ENCODE measurements at places on chromosomes 16 and 17.
A peak's percentile ranks its signal among the peaks of the same experiment; 100 is the strongest.

- DNase-seq: no peak
Measured at GRCh38 chr16:75957870-75958269, 231.6 kb upstream of the CPHXL start.

GRCh38 chr17:7355053-7355452 lies at the start of gene TMEM95:
TMEM95 (plus strand) TSS chr17:7355156; CDS start chr17:7355205, 49 bp downstream.
- no peak for DNase-seq

GRCh38 chr17:80116276-80116920 lies 15.0 kb downstream of the GAA start:
- no peak for DNase-seq

GRCh38 chr17:8223356-8224126 lies 13.2 kb upstream of the AURKB start:
- peak; percentile 15 for DNase-seq

DNA sequence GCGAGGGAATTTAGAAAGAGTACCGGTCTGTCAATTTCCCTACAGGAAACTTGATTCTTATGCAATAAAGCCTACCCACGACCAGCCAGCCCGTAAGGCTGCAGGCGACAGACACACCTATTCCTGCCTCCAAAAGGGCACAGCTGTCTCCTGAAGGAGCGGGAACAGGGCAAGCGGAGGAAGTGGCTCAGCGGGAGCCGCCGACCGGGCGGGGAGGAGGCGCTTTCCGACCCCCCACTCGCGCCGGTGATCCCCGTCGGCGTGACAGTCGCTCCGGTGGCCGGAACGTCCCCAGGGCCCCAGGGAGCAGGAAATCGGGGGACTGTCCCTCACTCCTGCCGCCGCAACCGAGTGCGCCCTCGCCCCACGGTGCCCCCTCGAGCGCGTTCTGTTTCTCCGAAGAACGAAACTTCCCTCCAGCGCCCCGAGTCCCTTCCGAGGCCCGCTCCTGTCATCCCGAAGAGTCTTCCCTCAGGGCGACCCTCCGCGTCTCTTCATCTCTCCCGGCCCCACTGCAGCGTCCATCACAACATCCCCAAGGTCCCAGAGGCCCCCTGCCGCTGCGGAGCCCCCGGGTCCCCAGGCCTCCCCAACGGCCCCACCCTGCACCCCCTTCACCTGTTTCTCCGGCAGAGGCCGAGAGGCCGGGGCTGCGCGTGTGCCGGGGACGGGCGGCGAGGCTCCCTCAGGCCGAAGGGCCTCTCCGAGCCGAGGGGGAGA lies 421 bp downstream of the STAT3 start:
- DNase-seq: no peak

DNA sequence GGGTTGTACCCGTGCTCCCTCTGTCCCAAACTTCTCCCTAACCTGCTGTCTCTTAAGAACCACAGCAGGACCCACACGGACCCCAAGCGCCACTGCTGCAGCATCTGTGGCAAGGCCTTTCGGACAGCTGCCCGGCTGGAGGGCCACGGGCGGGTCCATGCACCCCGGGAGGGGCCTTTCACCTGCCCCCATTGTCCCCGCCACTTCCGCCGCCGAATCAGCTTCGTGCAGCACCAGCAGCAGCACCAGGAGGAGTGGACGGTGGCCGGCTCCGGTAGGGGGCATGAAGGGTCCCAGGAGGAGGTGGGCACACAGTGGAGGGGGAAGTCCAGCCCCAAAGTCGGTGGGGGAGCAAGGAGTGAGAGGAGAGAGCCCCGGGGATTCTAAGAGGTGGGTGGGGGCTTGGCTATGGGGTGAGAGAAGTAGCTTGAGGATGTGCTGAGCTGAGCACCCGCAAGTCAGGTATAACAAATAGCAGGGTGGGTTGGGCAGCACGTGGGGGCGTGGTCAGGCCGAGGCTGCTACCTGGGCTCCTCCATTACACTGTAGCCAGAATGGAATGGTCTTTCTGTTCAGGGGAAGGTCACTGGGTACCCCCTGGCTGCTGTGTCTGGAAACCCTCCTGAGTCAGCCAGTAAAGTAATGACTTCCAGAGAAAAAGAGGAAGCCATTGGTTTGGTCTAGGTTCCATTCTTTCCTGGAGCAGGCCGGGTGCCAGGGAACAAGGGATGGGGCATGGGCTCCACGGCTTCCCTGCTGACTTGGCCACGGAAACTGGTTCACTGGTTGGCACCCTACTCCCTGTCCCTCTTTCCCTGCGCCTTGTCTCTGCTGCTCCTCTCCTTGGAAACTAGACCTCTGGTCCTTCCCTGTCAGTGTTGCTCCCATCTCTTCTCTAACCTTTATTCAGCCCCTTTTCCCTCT lies 7.1 kb downstream of the PRSS53 start:
- DNase-seq: no peak

- DNase-seq: no peak
Measured at GRCh38 chr16:49489686-49490320, 116.2 kb downstream of the C16orf78 start.

- no peak for DNase-seq
Measured at GRCh38 chr17:36027761-36028160, 10.0 kb upstream of the CCL23 start.

GRCh38 chr16:1534021-1535020 lies 855 bp downstream of the TMEM204 start:
- no peak for DNase-seq

DNA sequence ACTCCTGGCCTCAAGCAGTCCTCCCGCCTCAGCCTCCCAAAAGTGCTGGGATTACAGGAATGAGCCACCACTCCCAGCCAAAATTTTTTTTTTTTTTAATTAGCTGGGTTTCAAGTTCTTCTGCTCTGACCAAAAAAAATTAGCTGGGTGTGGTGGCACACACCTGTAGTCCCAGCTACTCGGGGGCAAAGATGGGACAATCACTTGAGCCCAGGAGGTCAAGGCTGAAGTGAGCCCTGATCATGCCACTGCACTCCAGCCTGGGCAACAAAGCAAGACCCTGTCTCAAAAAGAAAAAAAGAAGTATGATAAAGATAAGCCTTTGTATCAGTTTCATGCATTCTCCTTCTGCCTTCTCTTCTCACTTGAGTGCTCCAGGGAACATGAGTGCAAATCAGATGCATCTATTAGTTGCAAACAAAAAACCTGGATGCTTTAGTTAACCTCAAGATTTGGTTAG lies 1.9 kb downstream of the NQO1 start:
- no peak for DNase-seq

DNA sequence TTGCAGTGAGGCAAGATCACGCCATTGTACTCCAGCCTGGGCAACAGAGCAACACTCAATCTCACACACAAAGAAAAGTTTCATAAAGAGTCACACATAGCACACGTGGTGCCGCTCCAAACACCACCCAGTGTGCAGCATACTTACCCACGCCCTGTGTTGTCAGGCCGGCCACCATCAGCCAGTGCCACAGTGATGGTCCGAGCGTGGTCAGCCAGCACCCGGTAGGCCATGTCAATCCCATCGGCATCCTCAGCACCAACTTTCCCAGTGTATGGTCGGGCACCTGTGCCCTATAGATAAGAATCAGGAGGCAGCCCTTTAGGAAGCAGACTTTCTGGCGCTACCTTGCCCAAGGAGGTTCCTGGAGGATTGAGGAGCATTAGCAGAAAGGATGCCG lies 17.7 kb upstream of the EXOSC6 start:
- no peak for DNase-seq

- DNase-seq: no peak
Measured at GRCh38 chr16:30904114-30904780, 7.8 kb downstream of the CTF1 start.

GRCh38 chr16:56350491-56351405 lies 74.6 kb downstream of the AMFR start:
- no peak for DNase-seq

DNA sequence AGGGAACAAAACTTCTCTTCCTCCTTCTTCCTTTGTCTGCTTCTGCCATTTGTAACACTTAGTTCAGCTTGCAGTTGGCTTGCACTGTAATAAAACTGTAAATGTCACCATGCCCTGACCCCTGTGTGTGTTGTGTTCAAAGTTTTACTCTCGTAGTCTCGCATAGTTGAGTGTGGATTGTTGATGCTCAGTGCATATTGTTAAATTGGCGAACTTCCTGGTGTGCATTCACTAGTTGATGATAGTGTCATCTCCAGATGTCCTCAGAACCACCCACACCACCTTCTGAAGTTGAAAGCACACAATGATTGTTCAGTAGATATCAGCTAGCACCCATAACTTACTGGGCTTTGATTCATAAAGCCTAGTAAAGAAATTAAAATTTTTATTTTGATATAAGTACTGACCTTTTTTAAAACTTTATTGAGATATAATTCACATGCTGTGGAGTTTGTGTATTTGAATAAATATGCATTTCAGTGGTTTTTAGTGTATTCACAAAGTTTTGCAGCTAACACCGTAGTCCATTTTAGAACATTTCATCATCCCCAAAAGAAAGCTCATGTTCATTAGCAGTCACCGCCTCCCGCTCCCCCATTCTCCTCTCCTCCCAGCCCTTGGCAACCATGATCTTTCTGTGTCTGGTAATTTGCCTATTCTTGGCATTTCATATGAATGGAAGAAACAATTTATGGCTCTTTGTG lies 25.0 kb downstream of the USP10 start:
- no peak for DNase-seq

DNA sequence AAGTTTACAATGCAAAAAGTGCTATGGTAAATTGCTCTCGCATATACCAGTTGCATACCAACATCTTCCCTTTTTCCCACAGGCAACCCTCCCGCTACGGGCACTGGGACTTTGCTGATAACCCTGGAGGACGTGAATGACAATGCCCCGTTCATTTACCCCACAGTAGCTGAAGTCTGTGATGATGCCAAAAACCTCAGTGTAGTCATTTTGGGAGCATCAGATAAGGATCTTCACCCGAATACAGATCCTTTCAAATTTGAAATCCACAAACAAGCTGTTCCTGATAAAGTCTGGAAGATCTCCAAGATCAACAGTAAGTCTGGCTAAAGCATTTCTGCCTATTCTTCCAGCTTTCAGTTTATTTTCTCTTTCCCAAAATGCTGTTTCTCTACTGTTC lies 27.9 kb upstream of the HSBP1 start:
- no peak for DNase-seq

- peak; percentile 58 for DNase-seq
Measured at GRCh38 chr17:38735161-38735997, 5.2 kb downstream of the CISD3 start.

- no peak for DNase-seq
Measured at GRCh38 chr16:90078579-90078895, 1.4 kb upstream of the PRDM7 start.

DNA sequence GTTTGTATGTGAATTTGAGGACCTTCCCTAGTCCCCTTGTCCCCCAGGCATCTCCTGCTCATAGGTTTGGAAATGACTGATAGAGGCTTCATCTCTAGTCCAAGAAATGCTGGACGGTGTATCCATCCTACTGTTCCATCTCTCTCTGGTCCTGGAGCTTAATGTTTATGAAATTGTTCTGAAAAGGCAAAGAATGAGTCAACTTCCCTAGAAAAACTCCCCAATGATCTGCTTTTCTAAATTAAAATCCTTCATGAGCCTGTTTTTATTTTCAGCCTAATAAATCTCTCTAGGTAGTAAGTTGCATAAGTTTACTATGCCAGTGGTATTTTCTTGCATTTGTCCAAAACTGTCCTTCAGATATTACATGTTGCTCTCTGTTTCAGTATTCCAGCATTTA lies 2.1 kb upstream of the IGSF6 start:
- no peak for DNase-seq

Data from T follicular helper cell (primary cell).